NB4 (cell line): ENCODE measurements at places on chromosomes 13 and 19.
A peak's percentile ranks its signal among the peaks of the same experiment; 100 is the strongest.

DNA sequence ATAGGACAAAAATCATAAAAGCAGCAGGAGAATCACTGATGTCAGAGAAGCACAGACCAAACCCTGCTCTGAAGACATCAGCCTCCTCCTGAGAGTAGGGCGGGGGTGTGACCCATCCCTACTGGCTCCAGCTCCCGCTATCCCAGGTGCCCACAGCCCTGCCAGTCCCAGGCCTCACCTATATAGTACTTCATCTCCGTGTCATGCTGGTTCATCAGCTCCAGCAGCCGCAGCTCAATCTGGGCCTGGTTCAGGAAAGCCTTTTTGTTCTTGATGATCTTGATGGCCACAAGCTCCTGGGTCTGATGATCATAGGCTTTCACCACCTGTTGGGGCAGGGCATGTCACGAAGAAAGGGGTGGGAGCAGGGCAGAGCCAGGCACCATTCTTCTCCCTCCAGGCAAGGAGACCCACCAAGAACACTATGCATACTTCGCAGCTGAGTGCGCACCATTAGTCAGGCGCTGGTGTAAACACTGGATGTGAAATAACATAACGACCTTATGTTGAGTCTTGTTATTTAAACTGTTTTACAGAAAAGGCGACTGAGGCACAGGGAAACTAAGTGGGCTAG is 4.2 kb downstream of the DYRK1B start:
- no peak for DNase-seq

DNA sequence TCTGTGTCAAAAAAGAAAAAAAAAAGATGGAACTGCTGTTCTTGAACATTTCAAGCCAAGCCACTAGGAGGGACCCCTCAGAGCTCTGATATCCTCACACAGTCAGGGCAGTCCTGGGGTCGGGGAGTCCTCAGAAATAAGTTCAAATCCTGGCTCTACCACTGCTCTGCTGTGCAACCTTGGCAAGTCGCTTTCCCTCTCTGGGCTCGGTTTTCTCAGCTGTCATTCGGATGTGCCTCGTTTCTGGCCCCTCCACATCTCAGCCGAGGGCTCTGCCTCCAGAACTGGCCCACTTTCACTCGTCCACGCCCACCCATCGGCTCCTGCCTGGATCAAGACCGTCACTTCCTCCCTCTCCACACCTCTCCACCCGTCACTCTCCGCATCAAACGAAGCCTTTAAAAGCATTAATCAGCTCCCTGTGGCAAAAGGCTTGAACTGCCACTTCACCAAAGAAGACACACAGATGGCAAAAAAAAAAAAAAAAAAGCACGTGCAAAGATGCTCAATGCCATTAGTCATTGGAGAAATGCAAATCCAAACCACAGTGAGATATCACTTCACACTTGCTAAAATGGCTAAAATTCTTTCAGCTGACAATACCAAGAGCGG is 7.4 kb upstream of the ZNRF4 start:
- no peak for DNase-seq

DNA sequence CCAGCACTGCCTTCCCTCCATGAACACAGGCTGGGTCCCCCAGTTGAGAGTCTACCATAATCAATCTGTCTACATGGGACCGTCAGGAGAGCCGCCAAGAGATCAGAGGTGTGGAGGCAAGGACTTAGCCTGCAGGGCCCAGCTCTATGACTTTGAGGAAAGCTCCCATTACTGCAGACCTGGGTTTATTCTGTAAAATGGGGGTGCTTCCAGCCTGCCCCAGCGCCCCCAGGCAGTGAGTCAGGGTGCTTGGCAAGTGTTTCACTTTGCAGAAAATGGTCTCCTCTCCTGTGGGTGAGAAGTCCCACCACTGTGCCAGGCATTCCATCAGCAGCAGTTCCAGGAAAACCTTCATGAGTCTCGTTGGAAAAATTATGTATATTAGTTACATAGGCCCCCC is 75.5 kb upstream of the VSTM2B start:
- DNase-seq: no peak

GRCh38 chr19:15812060-15812722 is 3.3 kb downstream of the OR10H1 start:
- DNase-seq: peak; percentile 40

DNA sequence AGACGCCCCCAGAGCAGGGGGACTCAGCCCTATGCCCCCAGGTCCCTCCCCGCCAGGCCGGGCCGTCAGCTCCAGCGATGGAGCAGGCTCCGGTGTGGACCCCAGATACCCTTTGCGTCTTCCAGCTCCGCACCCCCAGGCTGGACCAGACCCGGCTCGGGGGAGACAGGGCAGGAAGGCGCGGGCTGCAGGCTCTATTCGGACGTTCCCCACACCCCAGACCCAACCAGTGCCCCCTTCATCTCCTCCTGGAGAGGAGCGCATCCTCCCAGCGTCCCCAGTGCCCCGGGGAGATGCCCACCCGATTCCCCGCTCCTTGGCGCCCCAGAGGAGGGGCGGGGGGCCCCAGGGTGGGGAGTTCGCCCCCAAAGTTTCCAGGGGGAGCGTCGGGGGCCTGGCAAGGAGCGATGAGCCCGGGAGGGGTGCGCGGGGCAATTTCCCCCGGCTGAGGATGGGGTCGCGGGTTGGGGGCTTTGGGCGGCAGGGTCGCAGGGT is 389 bp downstream of the LINGO3 start:
- DNase-seq: no peak

- no peak for DNase-seq
Observed at GRCh38 chr13:107421951-107422350, 793.4 kb downstream of the LIG4 start.

DNA sequence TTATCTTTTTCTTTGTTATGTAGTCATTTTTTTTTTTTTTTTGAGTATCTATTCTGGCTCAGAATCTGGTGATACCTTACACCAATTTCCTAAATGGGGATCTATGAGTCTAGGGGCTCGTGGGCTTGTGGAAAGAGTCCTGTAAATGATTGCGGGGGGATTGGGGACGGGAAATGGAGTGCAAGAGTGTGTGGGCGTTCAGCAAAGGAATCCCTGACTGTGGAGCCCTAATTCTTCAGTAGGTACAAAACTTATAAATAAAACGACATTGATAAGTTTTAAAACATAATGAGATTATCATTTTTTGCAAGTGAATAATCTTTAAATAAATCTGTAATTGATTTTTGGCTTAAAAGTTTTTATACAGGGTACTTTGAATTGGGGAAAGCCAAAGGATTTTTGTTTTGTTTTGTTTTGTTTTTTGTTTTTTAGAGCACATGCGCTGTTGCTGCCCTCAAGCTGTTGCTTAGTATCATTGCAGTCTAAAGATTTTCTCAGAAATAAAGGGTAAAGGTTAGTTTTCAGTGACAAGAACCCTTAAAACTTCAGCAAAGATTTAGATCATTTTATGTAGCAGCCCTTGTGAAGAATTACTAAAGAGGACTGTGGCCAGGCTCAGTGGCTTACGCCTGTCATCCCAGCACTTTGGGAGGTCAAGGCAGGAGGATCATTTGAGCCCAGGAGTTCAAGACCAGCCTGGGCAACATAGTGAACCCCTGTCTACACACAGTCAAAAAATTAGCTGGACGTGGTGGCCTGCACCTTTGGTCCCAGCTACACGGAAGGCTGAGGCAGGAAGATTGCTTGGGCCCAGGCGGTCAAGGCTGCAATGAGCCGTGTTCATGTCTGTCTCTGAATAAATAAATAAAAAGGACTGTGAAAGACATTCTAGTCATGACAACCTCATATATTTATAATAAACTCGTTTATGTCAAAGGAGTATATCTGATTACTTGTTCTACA is 1.7 kb downstream of the ERCC5 start:
- peak; percentile 62 for DNase-seq

GRCh38 chr13:102718746-102719145 is 23.9 kb upstream of the METTL21C start:
- DNase-seq: no peak

DNA sequence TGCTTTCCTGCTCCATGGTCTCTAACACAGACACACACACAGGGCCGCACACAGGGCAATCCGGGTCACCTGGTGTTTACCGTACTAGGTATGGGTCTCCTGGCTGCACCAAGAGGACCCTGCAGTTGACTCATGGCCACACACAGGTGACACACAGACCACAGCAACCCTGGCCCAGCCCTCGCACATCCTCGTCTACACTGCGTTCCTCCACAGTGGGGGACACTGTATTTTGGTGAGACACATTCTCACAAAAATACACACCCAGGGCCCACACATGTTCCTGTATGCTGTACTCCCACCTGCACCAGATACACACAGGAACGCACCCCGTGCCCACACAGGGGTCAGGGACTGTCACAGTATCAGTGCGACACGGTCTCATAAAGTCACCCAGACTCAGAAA is 12.8 kb downstream of the PDE4A start:
- no peak for DNase-seq

DNA sequence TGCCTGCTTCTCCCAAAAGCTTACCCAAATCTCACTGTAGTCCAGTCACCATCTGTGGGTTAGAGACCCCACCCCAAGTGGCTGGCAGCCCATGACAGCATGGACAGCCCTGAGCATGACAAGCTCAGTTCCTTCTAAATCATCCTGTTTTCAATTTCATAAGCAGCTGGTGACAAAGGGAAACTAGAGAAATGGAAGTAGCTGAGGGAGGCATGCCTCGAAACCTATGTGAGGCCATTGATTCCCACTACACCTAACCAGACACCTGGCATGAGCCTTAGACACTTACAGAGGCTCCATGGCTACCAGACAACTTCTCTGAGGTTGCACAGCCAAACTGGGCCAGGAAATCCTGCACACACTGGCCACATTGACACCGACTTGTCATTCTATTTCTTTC is 56.2 kb downstream of the ABCC4 start:
- no peak for DNase-seq

DNA sequence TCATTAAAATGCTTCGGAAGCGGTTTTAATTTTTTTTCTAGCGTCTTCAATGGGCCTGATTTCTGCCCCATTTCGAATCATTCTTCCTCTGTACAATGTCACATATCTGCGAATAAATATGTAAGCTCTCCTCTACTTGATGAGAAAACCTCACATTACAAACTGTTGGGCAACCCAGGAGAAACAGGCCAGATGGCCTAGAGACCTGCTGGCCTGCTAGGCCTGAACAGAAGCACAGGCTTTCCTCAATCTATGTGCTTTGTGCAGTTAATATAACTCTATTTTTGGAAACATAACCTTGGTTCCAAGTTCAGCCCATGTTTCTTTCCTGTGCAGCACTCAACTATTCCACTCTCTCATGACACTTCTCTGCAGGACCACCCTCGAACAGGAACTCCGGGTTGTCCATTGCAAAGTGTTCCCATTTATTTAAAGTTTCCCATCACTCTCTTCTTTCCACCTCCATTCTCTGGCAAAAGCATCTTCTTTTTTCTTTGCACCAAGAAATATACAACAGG is 42.0 kb downstream of the DCLK1 start:
- no peak for DNase-seq

- peak; percentile 62 for DNase-seq
Observed at GRCh38 chr19:54523403-54523802, 20.8 kb downstream of the LAIR2 start.

DNA sequence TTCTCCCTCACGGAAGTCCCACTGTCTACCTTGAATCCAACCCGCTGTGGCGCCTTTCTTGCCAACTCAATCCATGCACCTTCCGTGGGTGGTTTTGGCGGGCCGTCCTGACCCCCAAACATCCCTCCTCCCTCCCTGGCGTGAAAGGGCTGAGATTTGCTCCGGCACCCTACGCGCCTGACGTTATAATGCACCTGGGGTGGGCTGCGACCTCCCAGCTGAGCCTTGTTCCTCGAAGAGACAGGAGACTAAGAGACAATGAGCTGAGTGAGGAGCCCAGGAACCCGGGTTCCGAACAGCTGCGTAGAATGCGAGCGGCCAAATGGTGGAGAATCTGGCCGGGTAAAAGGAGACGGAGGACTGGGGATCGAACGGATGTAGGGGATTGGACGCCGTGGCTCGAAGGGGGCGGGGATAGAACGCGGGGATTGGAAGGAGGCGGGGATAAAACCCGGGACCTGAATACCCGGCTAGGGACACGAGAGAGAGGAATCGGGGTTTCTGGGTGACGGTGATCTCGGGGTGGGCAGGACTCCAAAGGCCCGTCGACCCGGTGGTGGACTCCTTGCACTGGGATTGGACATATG is at the start of gene CPT1C:
Gene CPT1C (plus strand): TSS at position 461 of the 587 bp plus-strand sequence. CDS start 1,137 bp downstream, outside the sequence.
- DNase-seq: peak; percentile 15

DNA sequence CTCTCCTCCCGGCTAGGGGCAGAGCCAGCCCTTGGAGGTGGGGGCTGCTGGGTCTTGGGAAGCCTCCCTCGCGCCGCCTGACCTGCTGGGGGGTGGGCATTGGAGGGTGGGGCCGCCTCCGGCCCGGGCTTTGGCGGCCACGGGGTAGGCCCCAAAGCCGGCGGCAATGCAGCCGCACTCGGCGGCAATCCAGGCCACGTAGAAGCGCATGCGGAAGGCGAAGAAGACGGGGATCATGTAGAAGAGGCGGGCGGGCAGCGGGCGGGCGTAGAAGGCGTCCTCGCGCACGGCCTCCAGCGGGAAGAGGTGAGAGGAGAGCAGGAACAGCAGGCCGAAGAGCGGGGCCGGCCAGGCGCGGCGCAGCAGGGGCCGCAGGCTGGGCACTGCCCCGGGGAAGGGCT is 7.7 kb upstream of the TMC4 start:
- no peak for DNase-seq

- DNase-seq: peak; percentile 13
Observed at GRCh38 chr19:45404557-45405434, at the start of gene PPP1R13L. PPP1R13L (minus strand) TSS chr19:45405069; CDS start chr19:45398318, 6,751 bp downstream.

GRCh38 chr19:39671739-39672363 is 16.1 kb downstream of the LGALS16 start:
- peak; percentile 52 for DNase-seq

DNA sequence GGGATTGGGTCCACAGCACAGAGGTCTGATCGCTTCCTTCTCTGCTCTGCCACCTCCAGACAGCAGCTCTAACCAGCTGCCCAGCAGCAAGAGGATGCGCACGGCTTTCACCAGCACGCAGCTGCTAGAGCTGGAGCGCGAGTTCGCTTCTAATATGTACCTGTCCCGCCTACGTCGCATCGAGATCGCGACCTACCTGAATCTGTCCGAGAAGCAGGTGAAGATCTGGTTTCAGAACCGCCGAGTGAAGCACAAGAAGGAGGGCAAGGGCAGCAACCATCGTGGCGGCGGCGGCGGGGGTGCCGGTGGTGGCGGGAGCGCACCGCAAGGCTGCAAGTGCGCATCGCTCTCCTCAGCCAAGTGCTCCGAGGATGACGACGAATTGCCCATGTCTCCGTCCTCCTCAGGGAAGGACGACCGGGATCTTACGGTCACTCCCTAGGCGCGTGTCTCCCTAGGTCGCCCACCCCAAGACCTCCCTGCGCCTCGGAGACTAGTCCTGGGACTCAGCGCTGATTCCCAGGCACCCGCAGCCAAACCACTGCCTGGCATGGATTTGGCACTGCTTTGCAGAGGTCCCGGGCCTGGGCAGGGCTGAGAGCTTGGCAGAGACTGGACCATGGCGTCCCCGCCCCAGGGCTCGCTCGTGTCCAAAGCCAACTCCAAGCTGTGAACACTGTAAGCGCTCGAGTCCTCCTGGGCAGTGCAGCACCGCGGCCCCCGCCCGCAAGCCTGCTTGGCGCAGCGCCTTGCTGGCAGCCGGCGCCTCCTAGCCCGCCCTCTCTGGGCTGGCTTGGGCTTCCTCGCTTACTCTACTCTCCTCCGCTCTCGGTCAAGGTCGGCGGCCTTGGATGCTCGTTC is 1.5 kb downstream of the GSX1 start:
- DNase-seq: no peak
